Activated CD8-positive, alpha-beta memory T cell treated with anti-CD3 and anti-CD28 coated beads for 4 hours (primary cell): ENCODE measurements at places on chromosomes 13 and 19.

- DNase-seq: no peak
These were observed 484.5 kb downstream of the COG6 start for GRCh38 chr13:40139896-40140520.

GRCh38 chr19:49573425-49573824, 6.9 kb downstream of the NOSIP start:
- no peak for DNase-seq

DNA sequence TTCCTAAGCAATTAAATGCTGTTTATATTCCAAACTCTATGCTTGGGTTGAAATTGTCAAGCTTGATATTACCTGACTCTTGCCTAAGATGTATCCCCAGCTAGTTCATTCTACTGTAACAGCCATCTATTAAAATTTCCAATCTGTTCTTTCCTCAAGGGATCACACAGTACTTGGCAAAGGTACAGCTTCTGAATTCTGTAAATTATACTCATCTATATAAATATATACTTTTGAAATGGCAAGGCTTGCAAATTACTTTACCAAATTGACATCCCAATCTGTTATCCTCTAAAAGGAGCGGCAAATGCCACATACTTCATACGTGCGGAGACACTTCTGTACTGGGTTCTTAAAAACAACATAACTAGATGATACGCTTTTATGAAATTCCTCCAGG, 330.2 kb downstream of the DNAJC15 start:
- no peak for DNase-seq

DNA sequence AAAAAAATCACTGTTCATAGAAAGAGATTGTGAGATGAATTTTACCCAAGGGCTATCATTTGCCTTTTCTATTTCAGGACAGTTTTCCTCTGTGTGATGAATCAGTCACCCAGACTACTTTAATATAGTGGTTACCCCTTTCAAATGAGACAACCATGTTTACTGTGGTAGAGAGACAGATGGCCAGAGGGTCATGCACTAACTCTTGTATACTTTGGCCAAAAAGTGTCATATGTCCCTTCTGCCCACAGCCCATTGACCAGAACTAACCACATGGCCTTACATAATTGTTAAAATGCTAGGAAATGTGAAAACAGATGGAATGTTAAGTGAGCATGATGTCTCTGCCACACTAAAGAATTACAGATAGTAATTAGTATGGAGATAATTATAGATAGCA, 498.7 kb downstream of the DACH1 start:
- DNase-seq: no peak

DNA sequence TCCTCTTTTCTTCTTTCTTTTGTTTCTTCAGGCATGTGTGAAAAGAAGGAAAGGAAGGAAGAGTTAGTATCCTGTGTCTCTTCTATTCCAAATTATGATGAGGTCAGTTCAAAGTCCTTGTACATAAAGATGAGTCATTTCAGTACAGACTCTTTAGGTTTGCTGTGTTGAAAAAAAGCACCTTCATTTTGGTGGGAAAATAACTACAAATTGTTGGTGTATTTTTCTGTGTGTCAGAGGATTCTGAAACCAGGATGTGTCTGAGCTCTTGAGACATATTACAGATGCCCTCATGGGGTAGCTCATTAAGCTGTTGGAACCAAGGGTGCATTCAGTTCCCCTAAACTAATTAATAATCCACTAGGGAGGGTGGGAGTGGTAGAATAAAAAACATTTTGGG, 5.8 kb upstream of the HSPH1 start:
- no peak for DNase-seq

- DNase-seq: no peak
These were observed 3.7 kb downstream of the ITM2B start for GRCh38 chr13:48236528-48237353.

GRCh38 chr13:32905864-32906180, 110.4 kb upstream of the KL start:
- no peak for DNase-seq
